ENCODE measurements at places on chromosomes 1 and 21.

GRCh38 chr1:51644533-51645197 lies 27.8 kb downstream of the OSBPL9 start:
- DNase-seq = no peak

DNA sequence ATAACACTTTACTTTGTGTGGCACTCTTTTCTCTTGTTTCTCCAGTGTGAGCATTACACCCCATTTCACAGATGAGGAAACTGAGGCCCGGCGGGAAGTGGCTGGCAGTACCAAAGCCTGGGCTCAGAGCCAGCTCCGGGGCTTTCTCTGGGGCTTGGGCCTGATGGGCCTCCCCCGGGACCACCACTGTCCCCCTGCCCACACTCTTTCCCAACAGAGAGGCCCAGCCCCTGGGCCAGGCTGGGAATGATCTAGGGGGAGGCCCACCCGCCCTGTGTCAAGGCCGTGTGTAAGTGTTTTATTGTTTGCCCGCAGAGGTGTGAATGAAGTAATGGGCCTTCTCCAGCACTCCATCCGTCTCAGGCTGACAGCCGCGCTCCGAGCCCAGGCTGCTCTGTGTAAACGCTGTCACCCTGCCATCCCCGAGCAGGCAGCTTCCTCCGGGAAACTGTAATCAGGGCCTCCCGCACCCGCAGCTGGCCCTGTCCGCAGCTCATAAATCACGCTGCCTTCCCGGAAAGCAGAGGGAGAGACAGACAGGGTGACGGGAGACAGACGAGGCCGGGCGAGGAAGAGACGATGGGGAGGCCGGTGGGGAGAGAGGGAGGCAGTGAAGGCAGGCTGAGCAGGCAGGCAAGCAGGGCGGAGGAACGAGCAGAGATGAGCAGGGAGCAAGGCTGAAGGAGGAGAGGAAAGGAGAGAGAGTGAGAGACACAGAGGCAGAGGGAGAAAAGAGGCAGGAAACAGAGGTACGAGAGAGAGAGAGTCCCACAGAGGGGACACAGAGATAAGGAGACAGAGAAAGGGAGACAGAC lies 109.7 kb upstream of the ZBTB40 start:
- no peak for DNase-seq

GRCh38 chr21:23890652-23891051 lies 1716.6 kb downstream of the MRPL39 start:
- no peak for DNase-seq

GRCh38 chr1:170932236-170932635 lies 3.1 kb upstream of the MROH9 start:
- DNase-seq = no peak

DNA sequence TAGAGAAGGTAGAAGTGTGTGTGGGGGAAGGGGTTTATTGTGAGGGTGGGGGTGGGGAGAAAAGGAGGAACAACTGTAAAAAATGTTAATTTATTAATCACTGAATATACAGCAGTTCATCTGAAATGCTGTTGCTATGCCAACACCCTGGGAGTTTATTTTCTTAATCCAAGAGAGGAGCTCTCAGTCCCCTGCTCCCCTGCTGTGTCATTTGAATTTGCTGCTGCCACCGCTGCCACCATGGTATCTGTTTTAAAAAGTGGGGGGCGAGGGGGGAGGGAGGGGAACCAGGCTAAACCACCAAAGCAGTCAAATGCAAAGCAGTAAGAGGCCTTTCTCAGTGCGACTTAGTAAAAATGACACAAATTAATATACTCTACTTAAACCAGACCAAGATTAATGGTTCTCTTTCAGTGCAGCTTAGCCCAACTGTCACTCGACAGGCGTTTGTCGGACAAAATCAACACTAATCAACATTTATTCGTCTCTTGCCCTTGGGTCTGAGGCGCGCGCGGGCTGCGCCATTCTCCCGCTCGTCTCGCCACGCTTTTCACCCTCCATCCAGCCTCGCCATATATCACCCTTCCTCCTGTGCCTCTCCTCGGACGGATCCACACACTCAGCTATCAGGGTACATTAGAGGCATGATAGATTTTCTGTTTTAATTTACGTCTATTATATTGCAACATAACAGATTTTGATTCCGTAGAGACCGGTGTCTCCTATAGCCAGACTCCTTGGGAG lies 76.2 kb downstream of the PBX1 start:
- no peak for DNase-seq

DNA sequence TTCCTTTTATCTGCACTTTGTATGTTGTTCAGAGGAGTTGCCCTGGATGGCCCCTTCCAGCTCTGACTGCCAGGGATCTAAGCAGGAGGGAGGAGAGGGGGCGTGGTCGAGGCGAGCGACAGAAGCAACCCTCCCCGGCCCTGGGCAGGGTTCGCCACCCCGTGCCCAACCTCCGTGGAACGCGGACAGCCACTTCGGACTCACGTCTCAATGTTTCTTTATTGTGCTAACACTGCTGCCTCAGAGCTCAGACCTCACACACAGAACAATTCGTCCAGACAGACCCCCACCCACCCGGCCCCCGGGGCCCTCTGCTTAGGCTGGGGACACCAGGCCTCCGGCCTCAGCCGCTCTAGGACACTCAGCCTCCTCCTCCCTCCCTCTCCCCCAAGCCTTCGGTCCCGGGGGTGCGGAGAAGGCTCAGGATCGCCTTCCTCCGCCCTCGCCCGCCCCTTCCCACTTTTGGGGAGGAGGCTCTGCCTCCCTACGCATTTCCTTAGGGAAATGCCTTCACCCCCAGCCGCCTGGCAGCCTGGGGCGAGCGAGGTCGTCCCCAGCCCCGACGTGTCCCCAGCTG lies 8.3 kb downstream of the VSIG8 start:
- DNase-seq = no peak

GRCh38 chr1:241443561-241443960 lies 76.0 kb downstream of the FH start:
- DNase-seq = no peak

GRCh38 chr1:24149866-24150233 lies 6.9 kb upstream of the IL22RA1 start:
- DNase-seq = peak; percentile 61

DNA sequence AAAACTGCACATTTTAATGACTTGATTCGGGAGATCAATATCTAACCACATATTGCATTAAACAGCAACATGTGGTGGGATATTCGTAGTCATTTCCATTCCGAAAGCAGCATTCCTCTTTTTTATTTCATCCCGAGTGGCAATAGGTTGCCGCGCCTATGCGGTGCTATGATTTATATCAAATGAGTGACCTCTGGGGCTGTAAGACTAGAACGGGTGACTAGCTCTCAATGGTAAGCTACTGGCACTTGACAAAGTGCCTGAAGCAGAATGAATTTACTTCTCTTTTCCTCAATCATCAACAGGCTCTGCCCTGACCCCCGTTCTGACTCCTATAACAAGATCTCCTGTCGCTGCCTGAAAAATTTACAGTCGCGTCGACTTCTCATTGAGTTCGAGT lies 162.3 kb downstream of the ZNF281 start:
- DNase-seq = no peak

DNA sequence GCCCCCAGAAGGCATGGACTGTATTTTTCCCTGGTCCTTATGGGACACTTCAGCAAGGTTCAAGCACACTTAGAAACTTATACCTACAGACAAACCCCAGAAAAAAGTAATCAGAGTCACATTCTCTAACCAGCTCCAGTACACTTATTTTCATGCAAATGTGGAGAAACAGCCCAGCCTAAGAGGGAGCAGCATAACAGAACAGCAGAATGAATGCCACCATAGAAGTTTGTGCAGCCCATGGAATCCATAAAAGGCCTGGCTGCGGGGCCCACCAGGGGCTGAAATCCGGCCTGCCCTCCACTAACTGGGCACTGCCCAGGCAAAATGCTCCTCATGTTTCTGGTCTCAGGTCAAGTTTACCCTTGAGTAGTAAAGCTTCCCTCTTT lies 60.4 kb upstream of the ATP1A1 start:
- DNase-seq = no peak

DNA sequence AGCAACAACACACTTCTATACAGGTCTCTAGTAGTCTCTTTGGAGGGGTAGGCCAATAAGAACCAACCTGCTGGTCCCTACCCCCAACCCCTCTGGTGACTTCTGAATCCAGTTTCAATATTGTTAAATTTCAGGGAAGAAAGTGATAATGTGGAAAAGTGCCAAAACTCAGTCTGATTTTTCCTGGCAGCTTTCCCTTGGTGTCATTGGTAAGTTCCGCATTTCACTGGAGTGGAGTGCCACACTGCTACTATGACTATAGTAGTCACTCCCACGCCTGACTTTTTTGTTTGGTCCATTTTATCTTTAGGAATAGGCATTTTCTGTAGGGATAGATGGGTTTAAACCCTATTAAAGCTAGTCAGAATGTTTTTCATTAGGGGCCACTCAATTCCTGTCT lies 5.7 kb upstream of the ARID1A start:
- DNase-seq = no peak

DNA sequence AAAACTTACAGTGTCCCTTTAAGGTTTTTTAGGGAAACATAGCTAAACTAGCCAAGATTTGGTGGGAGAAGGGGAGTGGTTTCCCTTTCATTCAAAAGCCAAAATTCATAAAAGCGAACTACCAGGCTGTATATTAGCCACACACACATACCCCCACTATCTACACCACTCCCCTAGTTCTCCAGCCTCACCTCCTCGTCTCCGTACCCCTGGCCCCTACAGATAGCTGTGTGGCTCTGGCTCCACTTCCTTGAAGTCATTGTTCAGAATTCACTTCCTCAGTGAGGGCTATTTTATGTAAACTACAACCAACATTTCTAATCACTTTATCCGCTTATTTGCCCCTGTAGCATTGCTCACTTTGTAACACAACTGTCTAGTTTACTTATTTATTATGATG lies 5.3 kb upstream of the DPH5 start:
- DNase-seq = no peak

- no peak for DNase-seq
These were observed 35.0 kb downstream of the BATF3 start for GRCh38 chr1:212664409-212665199.

DNA sequence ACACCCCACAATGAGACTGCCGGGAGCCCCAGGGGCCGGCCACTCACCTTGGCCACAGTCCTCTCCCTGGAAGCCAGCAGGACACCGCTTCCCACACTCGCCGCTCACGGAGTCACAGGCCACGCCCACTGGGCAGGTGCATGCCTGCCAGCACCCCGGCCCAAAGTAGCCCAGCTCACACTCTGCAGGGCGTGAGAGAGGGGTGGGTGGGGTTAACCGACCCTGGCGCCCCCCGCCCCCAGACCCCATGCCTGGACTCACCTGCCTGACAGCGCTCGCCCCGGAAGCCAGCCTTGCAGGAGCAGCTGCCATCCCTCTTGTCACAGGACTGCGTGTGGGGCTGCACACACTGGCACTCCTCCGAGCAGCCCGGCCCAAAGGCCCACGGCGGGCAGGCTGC lies 50.7 kb downstream of the ARHGEF16 start:
- no peak for DNase-seq

DNA sequence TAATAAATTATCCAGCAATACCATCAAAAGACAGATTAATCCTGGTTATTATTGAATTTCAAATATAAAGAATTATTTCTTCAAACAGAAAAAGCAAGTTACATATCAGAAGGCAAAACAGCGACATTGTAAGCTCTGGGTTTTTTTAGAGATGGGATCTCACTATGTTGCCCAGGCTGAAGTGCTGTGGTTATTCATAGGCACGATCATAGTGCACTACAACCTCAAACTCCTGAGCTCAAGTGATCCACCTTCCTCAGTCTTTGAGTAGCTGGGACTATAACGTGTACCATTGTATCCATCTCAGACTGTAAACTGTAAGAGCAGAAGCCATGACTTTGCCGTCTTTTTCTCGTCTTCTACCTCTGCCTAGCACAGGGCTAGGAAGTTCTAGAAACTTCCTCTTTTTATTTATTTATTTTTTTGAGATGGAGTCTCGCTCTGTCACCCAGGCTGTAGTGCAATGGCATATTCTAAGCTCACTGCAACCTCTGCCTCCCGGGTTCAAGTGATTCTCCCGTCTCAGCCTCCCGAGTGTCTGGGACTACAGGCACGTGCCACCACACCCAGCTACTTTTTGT lies 20.0 kb upstream of the GPX7 start:
- no peak for DNase-seq

DNA sequence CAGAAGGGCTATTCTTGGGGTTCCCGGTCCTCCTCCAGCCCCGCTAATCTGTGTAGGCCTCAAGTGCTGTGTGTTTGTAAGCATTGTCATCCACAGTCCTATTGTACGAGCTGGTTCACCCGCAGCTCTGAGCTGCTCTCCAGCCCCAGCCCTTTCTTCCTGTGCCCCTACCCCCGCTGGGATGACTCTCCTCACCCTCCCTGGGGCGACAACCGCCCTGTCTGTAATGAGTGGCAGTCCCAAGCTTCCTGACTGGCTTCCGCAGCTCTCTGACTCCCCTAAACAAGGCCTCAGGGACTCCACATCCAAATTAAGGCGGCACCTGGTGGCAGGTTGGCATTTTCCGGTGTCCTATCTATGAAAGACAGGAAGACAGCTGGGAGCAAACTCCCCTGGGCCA lies 45.8 kb downstream of the TFF3 start:
- DNase-seq = no peak

DNA sequence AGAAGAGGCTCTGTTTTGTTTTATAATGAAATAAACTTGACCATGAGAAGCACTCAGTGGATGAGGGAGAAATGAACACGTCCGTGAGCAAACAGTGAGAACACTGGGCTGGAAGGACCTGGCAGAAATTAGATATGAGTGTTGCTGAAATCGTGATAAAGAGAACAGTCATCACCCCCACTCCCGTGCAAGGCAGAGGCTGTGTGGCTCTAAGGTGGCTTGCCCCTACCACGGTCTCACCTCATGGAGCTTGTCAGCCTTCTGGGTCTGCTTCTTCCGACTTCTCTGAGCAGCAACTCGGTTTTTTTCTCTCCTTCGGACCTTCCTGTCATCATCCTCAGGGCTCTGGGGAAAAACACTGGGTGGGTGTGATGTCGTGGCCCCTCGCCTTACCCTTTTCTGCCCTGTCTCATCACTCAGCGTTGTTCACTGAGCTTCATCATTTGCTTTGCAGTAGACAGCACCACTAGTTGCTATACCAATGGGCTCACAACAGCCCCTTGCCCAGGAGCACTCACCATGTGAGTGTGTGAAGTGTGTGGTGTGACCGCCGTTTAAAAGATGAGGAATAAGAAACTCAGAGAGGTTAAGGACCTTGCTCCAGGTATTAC lies 2.8 kb downstream of the BATF3 start:
- no peak for DNase-seq

- DNase-seq = no peak
These were observed 83.8 kb downstream of the NIBAN1 start for GRCh38 chr1:184890539-184890973.

GRCh38 chr1:75954586-75954985 lies 22.4 kb upstream of the ASB17 start:
- DNase-seq = peak; percentile 81
